ENCODE measurements at places on chromosomes 5 and 9.

DNA sequence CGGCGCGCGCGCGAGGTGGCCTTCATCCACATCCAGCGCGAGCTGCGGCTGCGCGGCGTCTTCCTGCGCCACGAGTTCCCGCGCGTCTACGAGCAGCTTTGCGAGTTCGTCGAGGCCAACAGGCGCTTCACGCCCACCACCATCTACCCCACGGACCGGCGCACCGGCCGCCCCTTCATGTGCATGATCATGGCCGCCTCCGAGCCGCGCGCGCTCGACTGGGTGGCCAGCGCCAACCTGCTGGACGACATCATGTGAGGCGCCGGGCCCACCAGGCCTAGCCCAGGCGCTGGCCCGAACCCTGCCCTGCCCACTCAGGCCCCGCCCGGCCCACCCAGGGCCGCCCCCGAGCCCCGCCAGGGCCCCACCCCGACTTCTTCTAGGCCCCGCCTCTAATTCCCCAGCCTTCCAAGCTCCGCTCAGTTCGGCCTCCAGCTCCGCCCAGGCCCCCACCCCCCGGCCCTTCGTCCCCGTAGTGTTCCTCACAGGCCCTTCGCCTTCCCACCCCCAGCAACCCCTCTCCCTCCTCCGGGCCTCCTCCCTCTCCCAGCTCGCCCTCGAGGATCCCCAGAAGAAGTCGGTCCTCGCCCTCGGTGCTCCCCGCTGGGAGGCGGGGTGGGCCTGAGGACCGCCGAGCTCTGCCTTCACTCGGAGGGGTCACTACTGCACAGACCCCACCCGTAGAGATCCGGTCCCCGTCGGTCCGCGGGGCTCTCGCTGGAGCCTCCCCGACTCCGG, 2.0 kb upstream of the PHPT1 start:
- no peak for DNase-seq

GRCh38 chr5:173812811-173813550, 75.2 kb upstream of the CPEB4 start:
- no peak for DNase-seq

GRCh38 chr5:140151144-140152021, 23.6 kb upstream of the CYSTM1 start:
- no peak for DNase-seq

DNA sequence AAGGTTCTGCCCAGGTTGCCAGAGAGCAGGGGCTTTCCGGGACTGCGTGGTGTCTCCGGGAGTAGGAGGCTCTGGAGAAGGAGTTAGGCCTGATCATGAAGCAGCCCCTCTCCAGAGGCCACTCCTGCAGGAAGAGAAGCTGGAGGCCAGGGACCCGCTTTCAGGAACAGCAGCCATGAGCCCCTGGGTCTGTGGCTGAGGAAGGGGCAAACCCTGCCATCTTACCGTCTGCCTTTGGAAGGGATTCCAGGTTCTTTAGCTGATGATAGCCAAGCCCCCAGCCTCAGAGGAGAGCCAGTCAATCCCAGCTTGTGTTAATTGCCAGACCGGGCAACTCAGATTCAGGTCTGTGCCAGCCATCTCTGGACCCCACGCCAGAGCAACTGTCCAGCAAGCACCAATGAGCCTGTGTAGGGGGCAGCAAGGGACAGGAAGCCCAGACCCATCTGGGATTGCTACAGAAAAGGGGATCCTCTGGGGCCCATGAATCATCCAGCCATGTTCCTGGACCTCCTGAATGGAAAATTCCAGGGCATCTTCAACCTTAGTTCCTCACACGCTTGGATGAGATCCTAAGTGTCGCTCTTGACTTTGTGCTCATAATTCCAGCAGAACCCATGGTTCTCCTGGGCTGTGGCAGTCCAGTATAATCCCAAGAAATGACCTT, 42.7 kb upstream of the MVB12B start:
- DNase-seq = no peak

- no peak for DNase-seq
These were observed 258.9 kb downstream of the TAF11L14 start for GRCh38 chr5:17893026-17893635.

DNA sequence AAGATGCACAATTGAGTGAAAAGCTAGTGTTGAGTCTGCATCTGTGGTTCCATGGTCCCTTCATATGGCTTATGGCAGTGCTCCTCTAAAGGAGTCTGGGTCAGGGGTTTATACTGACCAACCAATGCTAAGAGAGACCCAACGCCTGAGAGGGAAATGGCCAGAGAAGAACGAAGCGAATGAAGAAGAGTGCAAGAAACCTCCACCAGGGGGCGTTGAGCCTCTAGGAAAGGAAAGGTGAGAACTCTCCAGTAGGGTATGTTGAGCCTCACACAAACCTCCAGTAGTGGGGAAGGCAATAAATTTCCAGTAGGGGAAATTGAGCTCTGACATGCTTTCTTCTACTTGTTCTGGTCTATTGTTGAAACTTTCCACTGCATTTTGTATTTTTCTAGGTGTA, 470.6 kb downstream of the PRDM9 start:
- no peak for DNase-seq

DNA sequence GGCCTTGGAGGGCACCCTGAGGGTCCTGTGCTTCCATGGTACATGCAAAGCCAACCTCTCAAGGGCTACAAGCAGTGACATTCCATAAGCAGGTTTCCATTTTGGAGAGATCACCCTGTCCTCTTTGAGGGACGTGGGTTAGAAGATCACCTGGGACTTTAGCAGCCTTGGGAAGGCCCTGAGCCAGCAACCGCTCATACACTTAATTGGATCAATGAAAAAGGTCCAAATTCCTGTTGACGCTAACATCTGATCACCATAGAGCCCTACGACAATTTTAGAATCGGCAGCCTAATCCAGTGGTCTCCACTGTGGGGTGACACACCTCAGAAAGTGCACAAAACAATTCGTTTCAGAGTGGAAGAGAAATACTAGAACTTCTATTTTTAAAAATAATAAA, 196.0 kb upstream of the NR3C1 start:
- no peak for DNase-seq

DNA sequence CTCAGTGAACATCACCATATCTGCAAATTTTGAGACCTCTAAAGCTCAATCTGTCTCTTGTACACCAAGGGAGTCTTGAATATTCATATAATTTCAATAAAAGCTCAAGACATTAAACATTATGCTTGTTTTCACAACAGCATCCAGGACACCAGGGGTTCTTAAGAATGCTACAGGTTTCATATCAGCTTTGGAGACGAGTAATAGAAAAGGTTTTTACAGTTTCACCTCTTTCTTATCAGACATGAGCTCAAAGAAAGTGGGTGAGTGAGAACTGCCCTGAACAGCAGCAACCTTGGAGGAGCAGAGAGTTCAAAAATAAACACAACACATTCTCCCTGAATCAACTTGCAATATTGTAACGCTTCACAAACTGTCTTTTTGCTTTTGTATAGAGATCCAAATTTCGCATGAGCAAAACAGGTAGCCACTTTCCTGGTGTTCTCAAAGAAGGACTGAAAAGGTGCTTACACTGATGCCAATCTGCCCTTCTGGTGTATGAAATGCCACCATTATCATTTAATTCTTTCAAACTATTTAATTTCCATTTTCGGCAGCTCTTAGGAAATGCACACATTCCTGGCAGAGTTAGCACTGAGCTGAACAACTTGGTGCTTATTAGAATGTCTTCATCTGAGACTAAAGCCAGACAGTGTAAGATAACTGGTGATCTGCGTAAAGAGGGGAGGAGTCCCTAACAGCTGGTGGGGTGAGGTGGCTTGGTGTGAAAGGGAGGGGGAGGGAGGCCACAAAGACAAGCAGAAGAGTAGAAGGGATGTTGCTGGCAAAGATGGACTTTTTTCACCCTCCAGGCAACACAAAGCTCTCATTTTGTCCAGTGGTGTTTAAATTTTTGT, 535.3 kb downstream of the PDE4D start:
- DNase-seq = peak; percentile 32

DNA sequence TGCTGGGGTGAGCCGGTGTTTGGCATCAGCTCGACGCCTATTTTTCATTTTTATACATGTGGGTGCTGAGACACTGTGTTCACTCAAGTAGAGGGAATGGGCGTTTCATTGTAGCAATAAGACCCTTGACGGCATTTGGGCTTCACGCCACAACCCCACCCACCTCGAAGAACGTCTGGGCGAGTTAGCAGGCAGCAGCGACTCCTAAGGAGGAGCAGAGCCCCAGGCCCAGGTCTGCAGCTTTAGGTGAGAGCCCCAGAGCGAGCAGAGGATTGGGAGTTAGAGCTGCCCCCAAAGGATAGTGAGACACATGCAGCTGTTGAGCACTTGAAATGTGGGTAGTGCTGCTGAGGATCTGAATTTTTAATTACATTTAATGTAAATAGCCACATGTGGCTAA, 1.6 kb upstream of the ZFP62 start:
- DNase-seq = no peak

DNA sequence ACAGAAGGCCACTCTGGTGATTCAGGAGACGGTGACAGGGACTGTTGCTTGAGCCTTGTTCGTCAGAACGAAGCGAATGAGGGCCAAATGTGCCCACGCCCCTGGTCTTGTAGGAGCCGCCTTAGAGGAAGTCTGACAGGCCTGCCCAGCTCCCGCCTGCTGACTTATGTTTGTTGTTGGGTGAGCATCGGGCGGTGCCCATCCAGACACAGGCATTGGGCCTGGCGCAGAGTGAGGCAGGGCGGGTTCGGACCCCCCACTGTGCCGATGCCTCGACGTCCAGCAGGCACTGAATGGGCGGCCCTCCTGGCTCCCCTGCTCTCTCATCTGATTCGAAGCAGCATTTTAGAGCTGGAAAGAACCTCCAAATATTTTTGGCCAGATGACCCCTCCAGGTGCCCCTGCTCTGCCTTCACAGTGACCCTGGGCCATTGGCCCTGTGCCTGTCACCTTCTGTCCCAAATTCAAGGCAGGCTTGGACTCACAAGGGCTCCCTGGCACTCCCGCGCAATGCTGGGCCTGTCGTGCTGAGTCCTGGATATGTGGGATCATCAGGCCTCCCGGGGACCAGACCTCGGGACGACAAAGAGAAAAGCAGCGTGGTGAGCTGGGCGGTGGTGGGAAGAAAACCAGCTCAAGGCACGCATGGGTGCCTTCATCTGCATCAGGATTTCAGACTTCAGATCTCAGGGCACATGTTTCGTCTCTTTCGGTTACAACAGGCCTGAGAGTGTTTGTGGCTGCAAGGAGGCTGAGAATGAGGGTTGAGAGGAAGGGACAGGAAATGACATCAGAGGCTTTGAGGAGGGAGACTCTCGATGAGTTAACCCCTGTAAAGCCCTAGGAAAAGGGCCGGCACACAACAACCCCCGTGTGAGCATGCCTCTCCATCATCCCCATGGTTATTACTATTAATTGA, 37.1 kb upstream of the OLFM1 start:
- no peak for DNase-seq
